ENCODE measurements at places on chromosomes 3 and 15. TPM values are rescaled to one million over a fixed set of nuclear protein-coding genes. Genes with fewer than 3 reads are reported as not detected.

Gene TYRO3
- 4.3 TPM for total RNA-seq

Gene TMEM266
- total RNA-seq, result 0.09 TPM

Gene ST8SIA2
- total RNA-seq, result not detected

Gene CTXN2
- total RNA-seq, result not detected

Gene ZNF385D
- total RNA-seq, result 0.14 TPM

Gene HCLS1
- 7.2 TPM for total RNA-seq

Gene DAZL
- not detected for total RNA-seq

Gene SSR3
- 328 TPM for total RNA-seq

Gene KLHDC8B
- 23.3 TPM for total RNA-seq

Gene ADGRG7
- not detected for total RNA-seq

Gene SLC22A14
- total RNA-seq, result under 0.01 TPM

Gene STRA6
- total RNA-seq, result 8.5 TPM

Gene FAM107A
- under 0.01 TPM for total RNA-seq

Gene TMEM158
- total RNA-seq, result 35.7 TPM
